ENCODE measurements at places on chromosomes 5 and 9.

GRCh38 chr5:88172847-88173758 lies 95.5 kb downstream of the TMEM161B start:
- DNase-seq = peak; percentile 11

GRCh38 chr5:75712091-75712490 lies 5.1 kb downstream of the POC5 start:
- no peak for DNase-seq

GRCh38 chr5:172931001-172931536 lies 28.2 kb upstream of the RPL26L1 start:
- peak; percentile 97 for DNase-seq

DNA sequence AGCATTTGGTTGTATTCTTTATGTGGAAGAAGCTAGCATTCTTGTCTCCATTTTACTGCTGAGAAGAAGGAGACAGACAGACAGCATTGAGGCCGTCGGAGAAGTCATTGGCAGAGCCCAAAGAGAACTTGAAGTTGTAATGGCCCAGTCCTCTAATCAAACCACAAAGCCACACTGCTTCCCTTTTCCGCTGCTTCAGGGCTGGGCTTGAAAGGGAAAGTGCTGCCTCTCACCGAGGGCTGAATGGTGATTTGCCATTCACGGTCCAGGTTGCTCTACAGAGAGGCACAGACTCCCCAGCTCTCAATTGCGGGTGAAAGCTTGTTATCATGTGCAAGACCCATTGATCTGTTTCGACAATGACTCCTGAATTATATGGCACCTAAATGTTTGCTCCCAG lies 25.6 kb upstream of the POU4F3 start:
- DNase-seq = no peak

- no peak for DNase-seq
Observed at GRCh38 chr9:31390403-31391025, 993.9 kb upstream of the ACO1 start.

GRCh38 chr9:135888766-135889394 lies 18.5 kb downstream of the CAMSAP1 start:
- no peak for DNase-seq

- no peak for DNase-seq
Observed at GRCh38 chr9:82242285-82242963, 253.9 kb downstream of the SPATA31D1 start.

GRCh38 chr9:81855538-81855937 lies 72.7 kb upstream of the SPATA31D4 start:
- peak; percentile 92 for DNase-seq

DNA sequence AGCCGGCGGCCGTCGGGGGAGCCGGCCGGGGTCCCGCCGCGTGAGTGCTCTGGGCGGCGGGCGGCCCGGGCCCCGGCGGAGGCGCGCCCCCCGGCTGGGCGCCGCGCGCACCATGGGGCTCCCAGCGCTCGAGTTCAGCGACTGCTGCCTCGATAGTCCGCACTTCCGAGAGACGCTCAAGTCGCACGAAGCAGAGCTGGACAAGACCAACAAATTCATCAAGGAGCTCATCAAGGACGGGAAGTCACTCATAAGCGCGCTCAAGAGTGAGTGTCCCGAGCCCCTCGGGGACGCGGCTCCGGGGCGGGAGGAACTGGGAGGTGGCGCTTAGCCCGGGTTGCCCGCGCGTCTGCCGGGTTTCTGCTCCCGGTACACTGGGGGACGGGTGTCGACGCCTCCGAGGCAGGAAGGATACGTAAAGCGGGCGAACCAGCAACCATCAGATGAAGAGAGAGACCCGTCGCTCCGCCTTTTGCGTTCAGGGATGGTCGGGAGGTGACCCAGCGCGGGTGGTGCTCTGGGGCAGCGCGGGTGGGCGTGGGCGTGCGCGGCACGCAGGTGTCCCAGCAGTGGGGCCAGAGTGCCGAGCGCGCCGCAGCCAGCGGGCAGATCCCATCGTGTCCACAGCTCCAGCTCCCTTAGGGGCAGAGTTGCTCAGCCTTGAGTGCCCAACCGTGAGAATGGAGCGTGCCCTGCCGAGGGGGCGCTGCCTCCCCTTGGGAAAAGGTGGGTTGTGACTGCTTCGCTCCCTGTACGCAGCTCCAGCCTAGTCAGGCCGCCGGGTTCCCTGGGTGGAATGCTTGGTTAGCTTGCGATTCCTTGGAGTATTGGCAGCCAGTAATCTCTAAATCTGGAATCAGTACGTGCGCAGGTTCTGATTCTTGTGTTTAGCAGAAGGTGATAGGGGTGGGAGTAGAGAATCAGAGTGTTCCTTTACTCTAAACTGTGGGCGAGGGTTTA lies 753 bp downstream of the ARHGAP26 start:
- peak; percentile 38 for DNase-seq

DNA sequence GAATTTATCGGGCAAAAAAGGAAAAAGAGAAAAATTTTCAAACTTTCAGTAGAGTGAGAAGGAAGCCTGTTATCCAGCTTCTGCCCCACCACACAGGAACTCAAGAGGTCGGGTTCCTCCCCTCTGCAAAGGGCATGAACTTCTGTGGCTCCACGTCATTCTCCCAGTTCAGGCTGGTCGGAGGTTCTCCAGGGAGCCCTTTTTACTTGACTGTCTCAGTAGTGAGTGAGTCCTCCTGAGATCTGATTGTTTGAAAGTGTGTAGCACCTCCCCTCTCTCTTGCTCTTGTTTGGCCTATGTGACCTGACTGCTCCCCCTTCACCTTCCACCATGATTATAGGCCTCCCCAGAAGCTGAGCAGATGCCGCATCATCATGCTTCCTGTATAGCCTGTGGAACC lies 9.7 kb downstream of the SPINK1 start:
- no peak for DNase-seq

GRCh38 chr5:62017092-62017491 lies 288.9 kb upstream of the KIF2A start:
- DNase-seq = peak; percentile 20

- peak; percentile 44 for DNase-seq
Observed at GRCh38 chr5:119367502-119368237, 11.9 kb downstream of the TNFAIP8 start.

DNA sequence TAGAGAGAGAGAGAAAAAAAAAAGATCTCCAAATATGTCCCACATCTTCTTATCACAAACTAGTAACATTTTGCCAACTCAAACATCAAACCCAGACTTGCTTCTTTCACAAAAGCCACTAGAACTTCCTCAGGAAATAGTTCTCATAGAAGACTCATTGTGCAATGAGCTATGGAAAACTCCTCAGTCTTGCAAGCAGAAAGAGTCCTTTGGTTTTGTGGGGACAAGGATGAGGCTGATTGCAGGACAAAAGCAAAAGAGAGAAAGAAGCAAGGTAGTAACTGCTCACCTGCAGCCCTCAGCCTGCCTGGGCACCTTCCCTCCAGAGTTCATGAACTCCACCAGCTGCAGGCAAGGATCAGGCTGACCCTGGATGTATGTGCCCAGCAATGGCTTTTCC lies 399.0 kb downstream of the IRX1 start:
- DNase-seq = no peak

GRCh38 chr5:8923526-8923925 lies 622.3 kb downstream of the SEMA5A start:
- DNase-seq = no peak

DNA sequence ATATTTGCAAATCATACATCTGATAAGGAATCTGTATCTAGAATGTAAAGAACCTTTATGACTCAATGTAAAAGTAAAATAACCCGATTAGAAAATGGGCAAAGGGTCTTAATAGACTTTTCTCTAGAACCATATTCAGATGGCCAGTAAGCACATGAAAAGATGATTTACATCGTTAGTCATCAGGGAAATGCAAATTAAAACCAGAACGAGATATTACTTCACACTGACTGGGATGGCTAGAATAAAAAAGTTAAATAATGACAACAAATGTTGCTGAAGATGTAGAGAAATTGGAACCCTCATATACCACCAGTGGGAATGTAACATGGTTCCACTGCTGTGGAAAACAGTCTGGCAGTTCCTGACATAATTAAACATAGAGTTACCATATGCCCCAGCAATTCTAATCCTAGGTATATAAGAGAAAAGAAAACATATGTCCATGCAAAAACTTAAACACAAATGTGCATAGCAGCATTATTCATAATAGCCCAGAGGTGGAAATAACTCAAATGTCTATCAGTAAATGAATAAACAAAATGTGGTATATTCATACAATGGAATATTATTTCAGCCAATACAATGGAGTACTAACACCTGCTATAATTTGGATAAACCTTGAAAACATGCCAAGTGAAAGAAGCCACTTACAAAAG lies 100.4 kb upstream of the MAMDC2 start:
- DNase-seq = no peak

DNA sequence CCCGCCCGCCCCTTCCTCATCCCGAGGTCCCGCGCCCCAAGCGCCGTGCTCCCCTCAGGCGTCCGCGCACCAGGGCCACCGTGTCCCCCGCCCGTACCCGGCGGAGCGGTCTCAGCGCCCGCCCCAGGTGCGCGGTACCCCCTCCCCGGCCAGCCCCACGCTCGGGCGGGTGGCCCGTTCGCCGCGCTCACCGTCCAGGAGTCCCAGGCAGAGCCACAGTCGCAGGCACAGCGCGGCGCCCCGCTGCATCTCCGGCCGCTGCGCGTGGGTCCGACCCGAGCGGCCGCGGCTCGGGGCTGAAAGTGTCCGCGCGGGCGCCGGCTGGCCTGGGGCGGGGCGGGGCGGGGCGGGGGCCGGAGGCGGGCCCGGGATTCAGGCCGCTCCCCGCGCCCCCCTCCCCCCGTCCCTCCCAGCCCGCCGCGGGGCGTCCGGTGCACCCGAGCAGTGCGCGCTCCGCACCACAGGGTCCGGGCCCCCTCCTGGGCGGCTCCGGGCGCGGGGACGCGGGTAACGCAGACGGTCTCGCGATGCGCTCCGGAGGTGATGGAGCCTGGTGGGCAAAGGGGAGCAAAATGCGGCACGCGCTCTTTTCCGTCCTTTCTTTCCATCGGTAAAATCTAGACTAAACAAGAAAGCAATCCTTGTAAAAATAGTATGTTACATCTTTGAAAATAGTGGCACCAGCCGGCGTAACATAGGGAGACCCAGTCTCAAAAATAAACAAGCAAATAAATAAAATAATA lies at the start of gene FLT4:
Gene FLT4, minus strand, starts transcription at position 304 of the 743 bp plus-strand sequence. Its CDS starts 55 bp downstream, at position 249.
- DNase-seq = no peak

DNA sequence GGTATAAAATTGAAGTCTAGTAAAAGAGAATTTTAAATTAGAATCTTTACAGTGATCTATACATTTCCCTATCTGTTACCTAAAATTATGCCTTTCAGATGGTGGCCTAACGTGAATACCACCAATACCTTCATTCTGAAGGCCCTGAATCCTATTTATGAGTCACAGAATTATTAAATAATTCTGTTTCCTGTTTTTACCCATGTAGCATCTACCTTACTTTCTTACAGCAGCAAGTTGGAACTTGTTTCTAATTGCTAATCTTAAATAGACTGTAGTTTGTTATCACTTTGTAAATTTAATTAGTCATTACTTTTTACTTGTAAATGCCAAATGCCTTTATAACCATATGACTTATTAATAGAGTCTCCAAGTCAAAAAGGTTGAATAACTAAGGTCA lies 135.0 kb downstream of the PDE4D start:
- DNase-seq = no peak

DNA sequence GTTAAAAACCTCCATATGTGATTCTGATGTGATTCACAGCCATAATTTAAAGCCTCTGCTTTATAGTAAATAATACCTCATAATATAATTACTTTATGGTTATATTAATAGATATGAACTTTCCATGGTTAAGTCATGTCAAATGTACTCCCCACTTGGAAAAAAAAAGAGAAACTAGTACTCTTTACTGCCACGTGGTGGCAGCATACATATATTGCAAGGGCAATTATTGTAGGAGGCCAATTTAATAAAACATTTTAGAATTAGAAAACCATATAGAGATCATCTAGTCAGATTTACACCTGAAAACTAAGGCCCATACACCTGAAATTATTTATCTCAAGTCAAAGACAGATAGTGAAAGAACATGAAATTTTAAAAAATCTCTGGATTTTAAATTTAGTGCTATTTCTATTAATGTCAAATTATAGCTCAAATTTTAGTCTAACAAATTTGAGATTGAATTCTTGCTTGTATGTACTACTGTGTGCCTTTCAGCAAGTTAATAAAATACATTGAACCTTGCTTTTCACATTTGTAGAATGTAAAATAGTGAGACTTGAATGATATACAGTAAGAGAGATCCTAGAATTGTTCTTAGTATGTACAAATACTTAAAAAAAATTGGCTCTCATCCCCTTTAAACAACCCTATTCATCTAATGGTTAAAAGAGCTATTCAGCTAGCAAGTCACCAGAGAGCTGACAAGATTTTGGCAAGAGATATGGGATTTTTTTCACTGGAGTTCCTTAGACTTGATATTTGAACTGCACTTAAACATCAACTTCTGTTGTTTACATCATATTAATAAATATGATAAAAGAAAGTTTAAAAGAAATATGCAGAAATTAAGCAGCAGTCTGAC lies 603.8 kb downstream of the TLE4 start:
- peak; percentile 51 for DNase-seq

DNA sequence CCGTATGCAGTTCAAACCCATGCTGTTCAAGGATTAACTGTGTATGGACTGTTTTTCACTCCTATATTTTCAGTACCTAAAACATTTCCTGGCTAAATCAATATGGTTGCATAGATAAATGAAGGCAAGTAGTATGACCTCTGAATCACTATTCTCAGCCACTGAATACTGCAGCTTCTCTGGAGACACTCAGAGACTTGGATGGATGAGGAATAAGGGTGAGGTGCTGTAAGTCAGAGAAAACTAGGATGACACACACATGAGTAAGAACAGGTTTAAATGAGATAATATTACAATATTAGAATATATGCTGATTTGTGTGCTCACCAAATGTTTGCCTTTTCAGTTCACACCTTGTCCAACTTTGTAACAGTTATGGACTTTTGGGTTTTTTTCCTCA lies 26.0 kb upstream of the ANXA1 start:
- DNase-seq = no peak

GRCh38 chr5:109141222-109142200 lies 268.3 kb downstream of the PJA2 start:
- peak; percentile 69 for DNase-seq

- DNase-seq = no peak
Observed at GRCh38 chr5:53613536-53613935, 53.1 kb downstream of the NDUFS4 start.

DNA sequence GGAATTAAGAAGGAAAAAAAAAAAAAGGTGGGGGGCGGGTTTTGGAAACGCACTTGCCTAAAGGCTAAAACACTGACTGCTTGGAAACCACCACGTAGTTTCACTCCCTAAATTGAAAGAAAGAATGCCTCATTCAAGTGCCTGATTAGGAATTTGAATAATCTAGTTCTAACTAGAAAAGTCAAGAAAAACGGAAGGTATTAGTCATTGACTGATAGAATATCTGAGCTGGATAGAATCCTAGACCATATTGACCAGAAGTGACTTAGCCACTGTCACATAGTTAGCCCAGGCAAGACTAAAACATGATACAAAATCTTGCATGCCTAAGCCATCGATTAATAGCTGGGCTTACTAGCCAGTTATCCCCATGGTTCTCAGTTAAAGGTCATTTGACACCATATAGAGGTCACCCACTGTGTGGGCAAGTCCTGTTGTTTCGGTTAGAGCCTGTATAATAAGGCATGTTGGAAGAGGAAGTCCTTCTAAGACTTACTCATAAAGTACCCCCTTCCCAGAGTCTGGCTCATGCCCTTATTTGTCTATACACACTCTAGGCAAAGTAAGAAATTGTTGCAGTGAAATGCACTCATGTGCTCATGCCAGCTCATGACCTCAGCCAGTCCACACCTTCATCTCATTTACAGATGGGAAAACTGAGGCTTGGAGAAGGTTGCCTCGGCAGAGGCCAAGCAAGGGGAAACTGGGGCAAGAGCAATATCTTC lies 40.2 kb downstream of the SH3RF2 start:
- DNase-seq = no peak
